ENCODE measurements at places on chromosomes 3 and 15.

DNA sequence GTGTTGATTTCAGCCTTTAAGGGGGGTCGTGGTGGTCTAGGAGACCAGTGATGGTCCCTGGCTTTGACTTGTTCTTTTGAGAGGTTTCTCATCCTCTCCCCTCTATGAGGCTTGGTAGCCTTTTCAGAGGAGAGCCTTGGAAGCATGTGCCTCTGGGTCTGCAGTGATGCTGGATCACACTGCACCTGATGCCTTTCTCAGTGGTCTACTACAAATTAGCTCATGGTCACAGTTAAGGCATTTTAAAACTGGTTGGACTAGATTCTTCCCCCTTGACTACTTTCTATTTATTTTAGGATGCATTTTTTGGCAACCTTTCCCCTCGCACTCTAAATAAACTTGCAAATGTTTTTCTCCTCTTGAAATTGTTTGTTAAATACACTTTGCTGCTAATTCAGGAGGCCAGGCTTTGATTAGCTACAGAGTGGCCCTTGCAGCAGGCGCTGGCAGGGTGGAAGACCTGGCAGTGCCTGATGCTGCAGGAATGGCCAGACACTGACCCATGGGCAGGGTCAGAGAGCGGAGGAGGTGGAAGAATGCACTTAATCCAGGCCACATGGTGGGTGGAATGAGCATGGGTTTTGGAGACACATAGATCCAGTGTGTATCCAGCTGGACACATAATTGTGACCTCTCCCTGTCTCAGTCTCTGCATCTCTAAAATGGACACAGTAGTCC is 318.8 kb upstream of the CTDSPL start:
- DNase-seq: no peak

GRCh38 chr3:179806177-179806576 is 153.3 kb downstream of the USP13 start:
- DNase-seq: no peak

- DNase-seq: peak; percentile 29
These were observed 377.3 kb downstream of the MECOM start for GRCh38 chr3:169286214-169286613.

GRCh38 chr3:10437272-10437994 is 68.0 kb downstream of the ATP2B2 start:
- no peak for DNase-seq

GRCh38 chr3:72101494-72101893 is 316.5 kb upstream of the PROK2 start:
- no peak for DNase-seq

DNA sequence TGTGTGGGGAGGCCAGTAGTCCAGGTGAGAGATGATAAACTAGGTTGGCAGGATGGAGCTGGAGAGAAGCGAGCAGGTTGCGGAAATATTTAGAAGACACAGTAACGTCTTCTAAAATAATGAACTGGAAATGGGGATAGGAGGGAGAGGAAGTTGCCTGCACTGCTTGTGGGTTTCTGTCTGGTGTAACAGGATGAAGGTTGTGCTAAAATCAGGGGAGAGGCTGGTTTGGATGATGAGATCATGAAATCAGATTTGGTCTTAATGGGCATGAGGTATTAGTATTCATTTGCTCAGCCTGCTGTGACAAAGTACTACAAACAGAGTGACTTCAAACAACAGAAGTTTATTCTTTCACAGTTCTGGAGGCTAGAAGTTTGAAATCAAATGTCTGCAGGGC is 32.1 kb upstream of the TNFAIP8L3 start:
- no peak for DNase-seq

- no peak for DNase-seq
These were observed 27.6 kb downstream of the TBC1D2B start for GRCh38 chr15:78049691-78050440.

GRCh38 chr3:65636326-65636725 is 402.4 kb downstream of the MAGI1 start:
- no peak for DNase-seq

- DNase-seq: no peak
These were observed 54.1 kb downstream of the LEO1 start for GRCh38 chr15:51917493-51917892.

DNA sequence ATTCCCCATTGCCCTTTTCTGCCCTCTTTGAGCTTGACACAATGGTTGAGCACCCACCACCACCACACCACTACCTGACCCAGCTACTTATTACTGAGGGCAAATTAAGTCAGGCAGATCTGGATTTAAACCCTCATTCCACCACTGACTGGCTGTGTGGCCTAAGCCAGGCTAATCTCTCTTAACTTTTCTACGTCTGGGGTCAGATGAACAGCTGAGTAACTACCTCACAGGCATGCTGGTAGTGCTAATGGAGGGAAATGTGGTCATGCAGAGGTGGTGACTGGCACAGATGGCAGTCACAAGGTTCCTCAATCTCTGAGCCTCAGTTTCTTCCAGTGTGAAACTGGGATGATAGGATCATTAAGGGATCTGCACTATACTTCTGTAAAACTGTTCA is 4.3 kb upstream of the MRPS25 start:
- DNase-seq: no peak

DNA sequence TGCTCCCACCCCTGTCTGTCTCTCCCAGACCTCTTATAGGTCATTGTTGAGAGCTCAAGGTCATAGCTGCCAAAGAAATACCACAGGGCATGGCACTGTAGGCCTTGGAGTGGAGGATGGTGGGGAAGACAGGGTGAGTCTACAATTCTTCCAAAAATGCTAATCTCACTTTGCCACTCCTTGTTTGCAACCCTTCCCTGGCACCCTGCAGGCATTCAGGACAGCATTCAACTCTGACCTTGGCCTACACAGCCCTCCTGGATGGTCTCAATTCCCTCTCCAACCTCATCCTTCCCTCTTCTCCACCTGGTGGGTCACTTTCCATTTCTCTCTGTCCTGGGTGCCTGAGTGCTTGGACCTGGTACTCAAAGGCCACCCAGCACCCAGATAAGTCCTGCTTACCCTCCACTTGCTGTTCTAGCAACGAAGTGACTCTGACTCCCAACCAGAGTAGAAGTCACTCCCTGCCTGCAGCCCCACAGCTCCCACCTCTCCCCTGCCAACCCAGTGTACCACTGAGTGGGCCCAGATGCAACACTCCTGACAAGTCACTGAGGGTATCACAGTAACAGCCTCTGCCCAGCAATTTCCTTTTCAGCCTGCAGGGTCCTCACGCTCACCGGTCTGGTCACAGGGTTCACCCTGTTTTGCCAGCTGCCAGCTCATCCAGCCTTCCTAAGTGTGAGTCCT is 36.6 kb downstream of the AMOTL2 start:
- DNase-seq: no peak

DNA sequence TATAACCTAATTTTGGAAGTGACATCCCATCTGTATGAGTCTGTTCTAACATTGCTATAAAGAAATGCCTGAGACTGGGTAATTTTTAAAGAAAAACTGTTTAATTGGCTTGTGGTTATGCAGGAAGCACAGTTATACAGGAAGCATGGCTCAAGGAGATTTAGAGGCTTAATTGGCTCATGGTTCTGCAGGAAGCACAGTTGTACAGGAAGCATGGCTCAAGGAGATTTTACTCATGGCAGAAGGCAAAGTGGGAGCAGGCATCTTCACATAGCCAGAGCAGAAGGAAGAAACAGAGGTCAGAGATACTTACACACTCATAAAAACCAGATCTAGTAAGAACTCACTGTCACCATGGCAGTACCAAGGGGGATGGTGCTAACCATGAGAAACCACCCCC is 193.1 kb upstream of the ADAMTS9 start:
- DNase-seq: no peak

Measured in NCI-H526 treated with DMSO at 0.1 percent for 48 hours (cell line).